ENCODE measurements at places on chromosomes 7 and 10. TPM values are rescaled to one million over a fixed set of nuclear protein-coding genes. Genes with fewer than 3 reads are reported as not detected.

The NANOS1 gene
- total RNA-seq, result 0.72 TPM

The BLOC1S2 gene
- total RNA-seq, result 32.7 TPM

The DMBT1 gene
- 0.40 TPM for total RNA-seq

The GNG11 gene
- 76.7 TPM for total RNA-seq

The SCIN gene
- total RNA-seq, result 0.26 TPM

The RSPH10B gene
- not detected for total RNA-seq

The ZNF862 gene
- 24.7 TPM for total RNA-seq

The ITGB8 gene
- total RNA-seq, result 6.7 TPM

The PTTG1IP2 gene
- total RNA-seq, result not detected

The DGKB gene
- 0.13 TPM for total RNA-seq

The LRRN3 gene
- total RNA-seq, result 16.3 TPM

The CLRN3 gene
- not detected for total RNA-seq

The SLC16A12 gene
- total RNA-seq, result 0.91 TPM

The CYP3A4 gene
- total RNA-seq, result not detected

The GOLGA7B gene
- total RNA-seq, result not detected

The ERVW-1 gene
- total RNA-seq, result not detected

The PAOX gene
- 5.6 TPM for total RNA-seq

The NUDT13 gene
- 1.4 TPM for total RNA-seq

The PLEKHS1 gene
- total RNA-seq, result not detected

The FKBP6 gene
- not detected for total RNA-seq

The SH2B2 gene
- 7.0 TPM for total RNA-seq

The UBTD1 gene
- total RNA-seq, result 32.8 TPM

The GATA3 gene
- 0.26 TPM for total RNA-seq

The ENTPD1 gene
- 0.52 TPM for total RNA-seq

The MMP21 gene
- total RNA-seq, result not detected

The ALDH18A1 gene
- 97.2 TPM for total RNA-seq

The ATP6V0A4 gene
- not detected for total RNA-seq

The TSPAN12 gene
- total RNA-seq, result 27.5 TPM

The HOXA2 gene
- total RNA-seq, result 2.8 TPM

The NUB1 gene
- total RNA-seq, result 47.4 TPM

The SLC39A12 gene
- total RNA-seq, result not detected

The EEF1AKMT2 gene
- 17.0 TPM for total RNA-seq

The ANLN gene
- 31.0 TPM for total RNA-seq

The SP4 gene
- total RNA-seq, result 2.0 TPM

The ATOH7 gene
- 0.48 TPM for total RNA-seq

The NEURL1 gene
- not detected for total RNA-seq

The NUTM2D gene
- total RNA-seq, result 0.56 TPM

The ELMO1 gene
- total RNA-seq, result 2.3 TPM

The ZNF425 gene
- total RNA-seq, result 1.6 TPM

The CYREN gene
- 34.0 TPM for total RNA-seq

The PLXDC2 gene
- total RNA-seq, result 11.2 TPM

The ANKRD30A gene
- total RNA-seq, result not detected

The CPVL gene
- 1.7 TPM for total RNA-seq

The CALHM2 gene
- total RNA-seq, result 20.2 TPM

The ABCB1 gene
- total RNA-seq, result not detected

The ADAM22 gene
- 0.52 TPM for total RNA-seq

The SLC18A3 gene
- not detected for total RNA-seq

The C10orf67 gene
- not detected for total RNA-seq

The ASB10 gene
- not detected for total RNA-seq

The PDGFA gene
- total RNA-seq, result 23.4 TPM

The RBP3 gene
- total RNA-seq, result not detected

The HPS6 gene
- total RNA-seq, result 40.9 TPM

The ZNF487 gene
- total RNA-seq, result 12.7 TPM

The FOXP2 gene
- total RNA-seq, result 1.4 TPM

All from epithelial cell of alveolus of lung (primary cell).